ENCODE measurements at places on chromosomes 12 and 14.

DNA sequence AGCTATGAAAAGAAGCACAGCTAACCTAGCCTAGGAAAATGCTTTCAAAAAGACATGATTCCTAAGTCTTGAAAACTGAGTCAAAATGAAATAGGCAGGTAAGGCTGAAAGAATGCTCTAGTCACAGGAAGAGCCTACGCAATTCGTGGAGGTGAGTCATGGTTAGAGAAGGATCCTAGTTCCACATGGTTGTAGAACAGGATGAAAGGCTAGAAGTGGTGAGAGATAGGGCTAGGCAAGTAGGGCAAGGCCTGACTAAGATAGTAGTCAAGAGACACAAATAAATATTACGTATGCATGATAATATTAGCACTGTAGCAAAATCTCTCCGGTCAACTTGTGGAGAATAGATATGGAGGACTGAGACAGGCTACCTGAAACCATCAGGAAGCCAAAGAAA is 47.2 kb downstream of the PLCZ1 start:
- DNase-seq = no peak

- peak; percentile 45 for DNase-seq
Measured at GRCh38 chr12:24839268-24839791, 109.6 kb downstream of the BCAT1 start.

GRCh38 chr14:42806909-42807315 is 1200.2 kb downstream of the LRFN5 start:
- no peak for DNase-seq

- DNase-seq = no peak
Measured at GRCh38 chr14:48747561-48748089, 838.6 kb downstream of the RPS29 start.

- peak; percentile 18 for DNase-seq
Measured at GRCh38 chr12:49057888-49058287, 2.7 kb downstream of the KMT2D start.

DNA sequence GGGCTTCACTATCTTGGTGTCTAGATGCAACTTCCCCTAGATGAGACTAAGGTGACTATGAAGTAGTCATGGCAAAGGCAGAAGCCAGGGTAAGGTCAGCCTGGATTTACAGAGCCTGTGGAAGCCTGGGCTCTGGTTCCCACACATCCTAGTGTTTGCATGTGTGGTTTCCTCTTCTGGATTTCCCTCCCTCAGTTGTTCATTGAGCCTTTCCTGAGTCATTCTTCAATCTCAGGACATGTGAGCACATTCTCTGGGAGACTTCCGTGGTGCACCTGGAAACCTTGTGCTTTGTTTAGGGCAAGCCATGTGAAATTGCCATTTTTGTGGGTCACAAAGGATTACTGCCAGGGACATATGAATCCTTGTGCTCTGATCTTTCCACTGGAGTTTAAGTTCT is 236.6 kb downstream of the C12orf75 start:
- no peak for DNase-seq

- no peak for DNase-seq
Measured at GRCh38 chr12:42187799-42188198, 43.1 kb upstream of the GXYLT1 start.

- DNase-seq = no peak
Measured at GRCh38 chr12:111224186-111225066, 144.5 kb downstream of the PHETA1 start.

DNA sequence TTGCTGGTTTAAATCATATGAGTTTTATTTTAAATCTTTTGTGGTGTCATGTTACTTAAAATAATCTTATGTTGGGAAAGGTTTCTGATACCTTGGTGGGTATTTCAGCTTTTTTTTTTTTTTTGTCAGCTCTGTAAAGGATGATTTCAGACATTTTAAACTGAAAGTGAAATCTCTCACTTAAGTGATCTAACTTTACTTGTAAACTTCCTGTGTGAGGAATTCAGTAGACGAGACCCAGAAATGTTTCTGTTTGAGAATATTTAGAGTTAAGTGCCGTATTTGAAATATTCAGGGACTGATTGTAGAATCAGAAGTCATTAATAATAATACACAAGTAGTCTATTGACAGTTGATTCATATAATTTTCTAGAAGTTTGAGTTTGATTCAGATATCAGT is 37.8 kb downstream of the PROX2 start:
- DNase-seq = no peak

DNA sequence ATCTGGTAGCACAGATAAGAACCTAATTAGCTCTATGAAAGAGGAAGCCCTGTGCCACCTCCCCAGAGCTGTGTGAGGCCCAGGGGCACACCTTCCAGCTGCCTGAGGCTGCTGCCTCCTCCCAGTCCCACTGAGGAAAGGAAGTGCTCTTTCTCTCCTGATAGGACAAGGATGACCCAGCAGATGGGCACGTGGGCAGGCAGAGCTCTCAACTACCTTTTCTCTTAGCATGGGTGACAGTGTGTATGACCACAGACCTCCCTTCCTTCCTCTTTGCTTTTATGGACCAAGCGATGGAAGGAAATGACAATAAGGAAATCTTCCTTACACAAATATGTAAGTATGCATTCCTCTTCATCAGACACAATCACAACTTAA is 127.6 kb upstream of the AMIGO2 start:
- peak; percentile 64 for DNase-seq

GRCh38 chr14:95140060-95140858 is 17.1 kb downstream of the DICER1 start:
- no peak for DNase-seq

GRCh38 chr12:127526925-127527324 is 740.0 kb upstream of the TMEM132C start:
- no peak for DNase-seq

- no peak for DNase-seq
Measured at GRCh38 chr14:93108105-93108504, 7.6 kb downstream of the ITPK1 start.

GRCh38 chr14:99183716-99184115 is 88.3 kb downstream of the BCL11B start:
- no peak for DNase-seq

DNA sequence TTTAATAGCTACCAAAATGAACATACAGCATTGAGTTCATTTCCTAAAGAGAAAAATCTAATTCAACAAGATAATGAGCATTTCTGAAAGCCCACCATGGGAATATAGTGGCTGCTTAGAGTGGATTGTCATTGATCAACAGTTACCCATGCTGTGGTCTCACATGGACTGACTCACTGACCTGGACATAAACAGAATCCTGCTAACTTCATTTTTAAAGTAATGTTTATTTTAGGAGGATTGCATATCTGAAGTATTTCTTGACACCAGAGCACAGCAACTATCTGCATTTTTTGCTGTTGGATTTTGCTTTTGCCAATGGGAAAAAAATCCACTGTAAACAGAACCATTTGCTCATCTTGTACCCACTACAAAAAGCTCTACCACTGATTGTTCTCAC is 71.7 kb downstream of the KCNC2 start:
- no peak for DNase-seq

DNA sequence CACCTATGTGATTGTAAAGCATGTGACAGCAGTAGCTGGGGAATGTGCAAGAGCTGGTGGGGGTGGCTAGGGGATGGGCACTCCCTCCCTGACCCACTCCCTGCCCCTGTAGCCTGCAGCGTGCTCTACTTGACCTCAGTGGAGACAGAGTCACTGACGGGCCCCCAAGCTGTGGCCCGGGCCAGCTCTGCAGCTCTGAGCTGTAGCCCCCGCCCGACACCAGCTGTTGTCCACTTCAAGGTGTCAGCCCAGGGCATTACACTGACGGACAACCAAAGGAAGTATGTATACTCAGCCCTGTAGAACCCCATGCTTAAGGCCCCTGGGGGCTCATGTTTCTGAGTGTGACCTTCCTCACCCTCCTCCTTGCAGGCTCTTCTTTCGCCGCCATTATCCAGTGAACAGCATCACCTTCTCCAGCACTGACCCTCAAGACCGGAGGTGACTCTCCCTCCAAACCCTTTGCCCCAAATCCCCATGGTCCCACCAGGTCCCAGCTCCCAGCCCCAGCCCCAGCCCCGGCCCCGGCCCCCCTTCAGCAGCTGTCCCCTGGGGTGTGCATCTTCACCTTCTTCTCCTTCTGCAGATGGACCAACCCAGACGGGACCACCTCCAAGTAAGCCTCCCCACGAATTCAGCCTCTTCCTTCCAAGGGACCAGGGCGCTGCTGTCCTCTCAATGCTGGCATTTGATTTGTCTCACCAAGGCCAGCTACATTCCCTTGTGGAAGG is 13.3 kb downstream of the TNS2 start:
- DNase-seq = no peak

- peak; percentile 11 for DNase-seq
Measured at GRCh38 chr12:57157588-57158173, 10.3 kb upstream of the LRP1-AS start.

DNA sequence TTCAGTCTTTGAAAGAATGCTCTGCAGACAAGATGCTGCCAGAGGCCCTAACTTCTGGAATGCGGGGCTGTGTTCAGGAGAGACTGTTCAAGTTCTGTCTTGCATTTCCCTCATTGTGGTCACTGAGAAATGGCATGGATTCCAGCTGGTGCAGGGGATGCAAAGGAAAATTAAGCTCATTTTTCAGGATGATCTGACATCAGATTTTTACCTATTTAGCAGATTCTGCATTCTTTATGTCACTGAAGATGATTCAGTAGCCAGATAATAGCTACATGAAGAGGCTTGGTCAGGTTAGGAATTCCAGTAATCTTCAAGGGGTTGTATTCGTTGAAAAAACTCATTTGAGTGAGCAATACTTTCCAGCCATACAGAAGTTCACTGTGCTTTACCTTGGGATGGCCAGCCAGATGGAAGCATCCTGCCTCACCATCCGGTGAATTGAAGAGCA is 16.1 kb upstream of the MFAP5 start:
- DNase-seq = no peak

GRCh38 chr14:58782011-58782410 is 144.2 kb downstream of the DACT1 start:
- DNase-seq = no peak

DNA sequence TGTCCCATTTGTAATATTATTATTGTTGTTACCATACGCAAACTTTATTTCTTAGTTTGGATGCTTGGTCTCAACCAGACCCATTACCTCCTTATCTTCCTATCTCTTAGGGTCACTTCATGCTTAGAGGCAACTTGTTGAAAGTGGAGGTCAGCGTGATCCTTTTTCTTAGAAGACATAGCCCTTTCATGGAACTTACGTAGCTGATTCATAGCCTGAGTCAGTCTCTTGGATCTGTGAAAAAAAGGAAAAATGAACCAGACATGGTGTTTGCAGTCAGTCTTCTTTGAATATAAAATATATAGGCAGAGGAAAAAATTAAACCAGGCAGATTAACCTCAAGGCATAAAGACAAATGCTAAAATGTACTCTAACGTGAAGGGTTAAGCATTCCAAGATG is 613.7 kb downstream of the DIO2 start:
- no peak for DNase-seq

GRCh38 chr14:23828616-23829015 is 125.0 kb upstream of the DHRS4 start:
- DNase-seq = no peak

GRCh38 chr12:128267651-128268378 is 845 bp downstream of the TMEM132C start:
- DNase-seq = no peak

DNA sequence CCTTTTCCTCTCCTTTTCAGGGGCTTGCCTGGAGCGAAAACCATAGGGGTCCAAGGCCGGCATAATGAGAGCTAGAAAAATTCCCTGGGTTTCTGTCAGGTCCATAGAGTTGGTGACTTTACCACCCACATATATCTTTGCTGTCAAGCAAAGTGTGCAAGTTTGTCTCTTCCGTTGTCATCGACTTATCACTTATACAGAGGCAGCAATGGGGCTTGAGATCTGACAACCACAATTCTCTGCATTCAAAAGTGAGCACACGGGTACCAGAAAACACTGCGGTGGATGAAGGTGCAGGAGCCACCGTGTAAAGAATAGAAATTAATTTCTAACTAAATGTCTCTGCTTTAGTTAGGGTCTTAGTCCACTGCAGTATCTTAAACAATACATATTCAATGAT is 162.3 kb downstream of the DAD1 start:
- no peak for DNase-seq

GRCh38 chr14:28975084-28975483 is 208.5 kb downstream of the FOXG1 start:
- DNase-seq = no peak

DNA sequence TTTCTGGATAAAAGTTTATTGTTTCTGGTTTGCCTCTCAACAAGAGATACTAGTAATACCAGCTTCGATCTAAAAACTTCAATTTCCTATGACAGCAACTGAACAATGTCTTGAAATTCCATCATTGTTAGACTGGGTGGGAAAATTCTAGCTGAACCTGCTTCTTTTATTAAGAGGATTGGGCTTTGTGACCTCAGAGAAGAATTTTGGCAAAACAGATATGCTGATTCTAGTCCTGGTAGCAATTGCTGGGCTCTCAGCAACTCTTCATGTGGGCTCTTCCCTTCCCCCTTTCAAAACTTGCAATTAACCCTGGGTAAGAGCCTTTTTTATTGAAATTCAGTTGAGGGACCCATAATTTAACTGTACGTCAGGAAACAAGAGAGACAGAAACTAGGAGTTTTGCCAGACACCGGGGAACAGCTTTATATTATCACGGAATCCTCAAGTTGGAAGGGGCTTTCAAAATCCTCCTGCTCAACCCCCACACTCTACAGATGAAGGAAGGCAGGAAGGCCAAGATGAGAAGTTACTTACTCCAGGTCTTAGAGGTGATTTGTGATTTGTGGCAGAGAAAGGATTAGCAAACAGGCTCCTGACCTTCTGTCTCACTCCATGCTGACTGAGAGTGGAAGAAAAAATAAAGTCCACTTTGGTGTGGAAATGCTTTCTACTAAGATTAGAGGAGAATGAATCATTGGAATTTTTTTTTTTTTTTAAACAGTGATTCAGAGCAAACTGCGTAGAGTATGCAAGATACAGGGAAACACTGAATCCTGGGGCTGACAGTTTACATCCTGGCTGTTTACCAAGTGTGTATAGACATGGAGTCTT is 239.0 kb upstream of the ATP2B1 start:
- DNase-seq = no peak

- no peak for DNase-seq
Measured at GRCh38 chr14:22588526-22589095, 413 bp downstream of the DAD1 start.

DNA sequence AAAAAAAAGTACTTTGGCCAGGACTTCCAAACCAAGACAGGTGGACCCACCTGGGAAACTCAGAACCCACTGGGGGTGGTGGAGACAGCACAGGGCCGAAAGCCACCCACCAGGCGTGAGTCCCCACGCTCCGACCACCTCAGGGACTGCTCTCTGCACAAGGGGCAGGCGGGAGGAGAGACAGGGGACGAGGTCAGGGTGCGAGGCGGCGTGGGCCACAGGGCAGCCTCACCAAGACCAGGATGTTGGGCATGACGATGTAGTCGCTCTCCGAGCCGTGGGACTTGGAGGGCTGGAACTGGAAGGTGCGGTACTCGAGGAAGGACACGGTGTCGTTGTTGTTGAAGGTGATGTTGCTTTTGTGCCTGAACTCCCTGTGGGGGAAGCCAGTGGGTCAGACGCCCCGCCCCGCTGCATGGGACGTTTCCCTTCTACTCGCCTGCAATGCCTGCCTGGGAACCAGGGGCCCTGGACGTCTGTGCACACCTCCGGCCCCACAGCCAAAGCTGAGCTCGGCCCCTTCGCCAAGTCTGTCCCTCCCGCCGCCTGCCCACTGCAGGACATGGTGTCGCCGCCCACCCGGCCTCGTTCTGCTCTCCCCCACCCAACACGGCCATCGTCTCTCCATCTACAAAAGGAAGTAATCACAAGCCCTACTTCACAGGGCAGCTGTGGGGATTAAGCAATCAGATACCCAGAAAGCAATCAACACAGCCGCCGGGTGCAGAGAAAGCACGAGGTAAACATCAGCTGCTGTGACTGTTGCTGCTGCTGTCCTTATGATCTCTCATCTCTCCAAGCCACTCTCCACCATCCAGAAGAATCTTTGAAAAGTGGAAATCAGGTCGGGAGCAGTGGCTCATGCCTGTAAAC is 48.7 kb downstream of the SCARB1 start:
- DNase-seq = no peak
